ENCODE measurements at places on chromosomes 13 and 19.

DNA sequence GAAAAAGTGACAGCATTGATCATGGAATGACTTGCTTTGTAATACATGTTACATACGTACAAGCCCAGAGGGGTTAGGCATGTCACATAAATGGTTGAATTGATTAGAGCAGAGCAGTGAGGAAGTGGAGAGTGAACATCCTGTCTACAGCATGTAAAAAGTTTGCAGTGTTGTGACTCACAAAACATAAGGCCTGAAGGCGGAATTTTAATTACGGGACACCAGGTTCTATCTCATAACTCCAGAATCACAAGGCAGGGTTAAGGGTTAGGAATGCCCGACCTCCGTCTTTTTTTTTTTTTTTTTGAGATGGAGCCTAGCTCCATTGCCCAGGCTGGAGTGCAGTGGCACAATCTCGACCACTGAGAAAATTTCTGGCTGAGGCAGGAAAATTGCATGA lies 83.9 kb downstream of the MUC16 start:
- no peaks in the 10 kb centered on the region for H3K27me3 ChIP-seq
- H3K4me1 ChIP-seq, result no peaks in the 10 kb centered on the region
- no peak for DNase-seq
- H3K36me3 ChIP-seq, result peaks cover 2% of the 10 kb centered on the region
- no peak overlapping the region for H3K27ac ChIP-seq

- no peaks in the 10 kb centered on the region for H3K27me3 ChIP-seq
- H3K4me3 ChIP-seq, result no peak overlapping the region
- no peaks in the 10 kb centered on the region for H3K4me1 ChIP-seq
- no peaks in the 10 kb centered on the region for H3K36me3 ChIP-seq
- DNase-seq, result no peak
These were observed 265.3 kb downstream of the MZT1 start for GRCh38 chr13:72462166-72462565.

- H3K36me3 ChIP-seq, result no peaks in the 10 kb centered on the region
- peaks cover 50% of the 10 kb centered on the region for H3K27me3 ChIP-seq
- H3K27ac ChIP-seq, result no peak overlapping the region
- DNase-seq, result no peak
- no peaks in the 10 kb centered on the region for H3K4me1 ChIP-seq
- H3K4me3 ChIP-seq, result no peak overlapping the region
These were observed 727 bp downstream of the CNMD start for GRCh38 chr13:52738719-52739467.

- H3K27me3 ChIP-seq, result no peaks in the 10 kb centered on the region
- no peak overlapping the region for H3K4me3 ChIP-seq
- no peak overlapping the region for H3K27ac ChIP-seq
- H3K4me1 ChIP-seq, result peaks cover 42% of the 10 kb centered on the region
These were observed 169.8 kb downstream of the SHISA2 start for GRCh38 chr13:25881971-25882451.

DNA sequence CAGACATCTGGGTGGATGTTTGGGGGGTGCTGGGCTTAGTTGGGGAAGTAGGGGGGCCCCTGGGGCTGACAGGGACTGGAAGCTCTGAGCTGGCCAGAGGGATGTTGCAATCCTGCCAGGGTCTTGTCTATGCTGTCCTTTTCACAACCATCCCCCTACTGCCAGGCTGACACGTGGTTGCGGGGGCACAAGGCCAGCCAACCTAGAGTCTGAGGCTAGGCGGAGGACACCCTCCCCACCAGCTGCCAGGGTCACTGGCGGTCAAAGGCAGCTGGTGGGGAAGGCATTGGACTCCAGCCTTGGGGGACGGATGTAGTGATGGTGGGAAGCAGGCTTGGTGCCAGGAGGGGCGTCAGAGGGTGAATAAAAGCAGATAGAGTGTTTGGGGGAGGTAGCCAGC lies 1.6 kb upstream of the APOC1 start:
- H3K27me3 ChIP-seq, result peaks cover 17% of the 10 kb centered on the region
- H3K27ac ChIP-seq, result no peak overlapping the region
- H3K4me1 ChIP-seq, result peaks cover 17% of the 10 kb centered on the region
- no peak for DNase-seq
- H3K4me3 ChIP-seq, result no peak overlapping the region

DNA sequence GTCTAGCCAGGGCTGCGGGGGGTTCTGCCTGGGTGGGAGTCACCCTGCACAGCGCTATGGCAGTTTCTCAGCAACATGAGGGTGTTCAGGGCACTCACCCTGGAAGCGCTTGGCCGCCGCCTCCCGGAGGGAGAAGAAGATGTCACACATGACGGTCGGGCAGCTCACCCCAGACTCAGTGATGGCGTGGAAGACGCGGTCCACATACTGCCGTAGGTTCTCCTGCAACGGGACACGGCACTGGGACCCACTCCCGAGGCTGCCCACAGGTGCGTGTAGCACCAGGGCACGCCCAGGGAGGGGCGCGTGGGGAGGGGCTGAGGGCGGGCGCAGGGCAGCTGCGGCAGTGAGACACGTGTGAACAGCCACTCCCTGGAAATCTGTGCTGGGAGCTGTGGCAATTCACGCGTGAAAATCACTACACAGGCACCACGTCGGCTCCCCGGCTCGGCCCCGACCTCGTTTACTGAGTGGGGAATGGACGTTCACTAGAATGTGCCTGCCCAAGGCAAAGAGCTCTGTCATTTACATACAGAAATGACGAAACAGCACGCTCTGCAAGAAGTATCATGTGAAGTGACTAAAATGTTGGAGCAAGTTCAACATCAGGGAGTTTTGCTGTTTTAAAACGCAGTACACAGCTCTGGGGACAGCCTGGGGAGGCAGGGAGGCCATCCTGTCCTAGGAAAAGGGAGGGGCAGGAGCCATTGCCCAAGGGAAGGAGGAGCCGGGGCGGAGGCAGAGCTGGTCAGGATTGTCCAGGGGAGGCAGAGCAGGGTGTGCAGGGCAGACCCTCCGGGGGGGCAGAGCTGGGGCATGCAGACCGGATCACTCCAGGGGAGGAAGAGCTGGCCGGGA lies 41.5 kb upstream of the C13orf46 start:
- H3K36me3 ChIP-seq, result peaks cover 19% of the 10 kb centered on the region
- no peak overlapping the region for H3K4me3 ChIP-seq
- no peaks in the 10 kb centered on the region for H3K27me3 ChIP-seq
- no peak for DNase-seq
- H3K27ac ChIP-seq, result peak overlapping the region; percentile 60

DNA sequence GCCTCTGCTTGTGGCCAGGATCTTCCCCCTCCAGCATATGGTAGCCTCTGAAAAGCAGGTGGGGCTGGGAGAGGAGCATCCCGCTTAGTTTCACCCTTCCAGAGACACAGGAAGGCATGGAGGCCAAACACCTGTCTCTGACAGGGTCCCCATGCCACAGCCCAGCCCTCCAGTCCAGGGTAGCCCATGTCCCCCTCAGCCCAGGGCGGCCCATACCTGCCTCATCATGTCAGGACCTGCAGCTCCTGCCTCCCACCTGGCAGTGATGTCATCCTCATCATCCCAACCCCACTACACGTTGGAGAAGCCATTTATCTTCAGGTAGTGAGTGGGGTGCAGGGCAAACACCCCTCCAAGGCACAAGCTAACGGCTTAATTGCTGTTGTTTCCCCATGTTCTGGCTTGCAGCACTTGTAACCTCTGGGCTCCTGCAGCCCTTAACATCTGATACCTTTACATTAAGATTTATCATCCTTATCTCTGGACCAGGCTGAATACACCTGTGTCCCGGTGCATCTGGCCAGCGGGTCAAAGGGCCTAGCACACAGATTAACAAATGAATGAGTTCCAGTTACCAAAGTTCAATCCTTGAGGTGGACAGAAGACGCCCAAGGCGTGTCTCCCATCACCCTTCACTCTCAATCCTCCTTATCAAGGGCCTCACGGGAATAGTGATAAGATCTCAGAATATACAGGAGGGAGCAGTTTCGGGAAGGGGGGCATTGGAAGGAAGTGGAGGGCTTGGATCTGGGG lies 22.2 kb downstream of the ZNF175 start:
- peaks cover 10% of the 10 kb centered on the region for H3K36me3 ChIP-seq
- H3K4me1 ChIP-seq, result peaks cover 15% of the 10 kb centered on the region
- no peak for DNase-seq
- no peak overlapping the region for H3K27ac ChIP-seq
- no peaks in the 10 kb centered on the region for H3K27me3 ChIP-seq

GRCh38 chr13:28022848-28023518 lies 34.5 kb upstream of the URAD start:
- DNase-seq, result no peak
- H3K4me1 ChIP-seq, result peaks cover 2% of the 10 kb centered on the region
- H3K36me3 ChIP-seq, result no peaks in the 10 kb centered on the region
- H3K4me3 ChIP-seq, result no peak overlapping the region
- H3K27ac ChIP-seq, result no peak overlapping the region

- peaks cover 23% of the 10 kb centered on the region for H3K27me3 ChIP-seq
- DNase-seq, result no peak
- H3K36me3 ChIP-seq, result no peaks in the 10 kb centered on the region
- no peak overlapping the region for H3K27ac ChIP-seq
- H3K4me1 ChIP-seq, result no peaks in the 10 kb centered on the region
These were observed 56.9 kb upstream of the GTF2F2 start for GRCh38 chr13:45063261-45063860.

- no peak overlapping the region for H3K27ac ChIP-seq
- no peak for DNase-seq
- H3K27me3 ChIP-seq, result no peaks in the 10 kb centered on the region
- no peaks in the 10 kb centered on the region for H3K36me3 ChIP-seq
- H3K4me3 ChIP-seq, result no peak overlapping the region
These were observed 222.2 kb downstream of the MYO16 start for GRCh38 chr13:108851660-108852059.

GRCh38 chr19:22595918-22596341 lies 38.2 kb upstream of the ZNF492 start:
- no peaks in the 10 kb centered on the region for H3K4me1 ChIP-seq
- no peaks in the 10 kb centered on the region for H3K36me3 ChIP-seq
- no peak for DNase-seq
- H3K4me3 ChIP-seq, result no peak overlapping the region
- no peaks in the 10 kb centered on the region for H3K27me3 ChIP-seq

DNA sequence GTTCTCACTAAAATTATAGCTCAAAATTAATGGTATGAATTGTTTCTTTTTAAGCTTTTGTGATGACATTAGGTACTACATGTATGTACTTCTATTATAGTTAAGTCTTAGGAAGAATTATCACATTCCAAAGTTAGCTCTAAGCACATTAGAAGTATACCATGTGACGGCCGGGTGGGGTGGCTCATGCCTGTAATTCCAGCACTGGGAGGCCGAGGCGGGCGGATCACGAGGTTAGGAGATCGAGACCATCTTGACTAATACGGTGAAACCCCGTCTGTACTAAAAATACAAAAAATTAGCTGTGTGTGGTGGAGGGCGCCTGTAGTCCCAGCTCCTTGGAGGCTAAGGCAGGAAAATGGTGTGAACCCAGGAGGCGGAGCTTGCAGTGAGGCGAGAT lies 1265.1 kb upstream of the SPRY2 start:
- H3K4me3 ChIP-seq, result no peak overlapping the region
- no peaks in the 10 kb centered on the region for H3K27me3 ChIP-seq
- no peak overlapping the region for H3K27ac ChIP-seq
- no peaks in the 10 kb centered on the region for H3K36me3 ChIP-seq
- H3K4me1 ChIP-seq, result no peaks in the 10 kb centered on the region

DNA sequence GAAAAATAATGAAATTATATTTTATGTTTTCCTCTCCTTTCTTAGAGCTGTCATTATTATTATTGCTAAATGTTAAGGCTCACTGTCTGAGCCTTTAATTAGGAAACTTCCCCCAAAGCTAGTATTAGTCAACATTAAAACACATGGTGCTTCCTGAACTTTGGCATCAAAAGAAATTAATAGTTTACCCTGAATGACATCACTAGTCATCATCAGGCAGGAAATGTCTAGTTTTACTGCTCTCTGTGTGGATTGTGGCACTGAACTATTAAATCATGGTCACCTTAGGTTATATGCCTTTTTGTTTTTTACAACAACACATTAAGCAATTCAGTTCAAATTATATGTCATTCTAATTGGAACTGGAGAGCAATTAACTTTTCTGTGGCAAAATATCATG lies 595.5 kb downstream of the SLITRK1 start:
- no peaks in the 10 kb centered on the region for H3K4me1 ChIP-seq
- H3K36me3 ChIP-seq, result no peaks in the 10 kb centered on the region
- H3K27me3 ChIP-seq, result no peaks in the 10 kb centered on the region

GRCh38 chr19:33064458-33064791 lies 263 bp downstream of the RHPN2 start:
- peaks cover 29% of the 10 kb centered on the region for H3K27me3 ChIP-seq
- H3K4me1 ChIP-seq, result no peaks in the 10 kb centered on the region
- DNase-seq, result peak; percentile 6

GRCh38 chr19:43464134-43464775 lies 1.2 kb downstream of the LYPD3 start:
- H3K4me1 ChIP-seq, result peaks cover 33% of the 10 kb centered on the region
- peak overlapping the region; percentile 92 for H3K4me3 ChIP-seq
- DNase-seq, result no peak
- H3K27me3 ChIP-seq, result no peaks in the 10 kb centered on the region

DNA sequence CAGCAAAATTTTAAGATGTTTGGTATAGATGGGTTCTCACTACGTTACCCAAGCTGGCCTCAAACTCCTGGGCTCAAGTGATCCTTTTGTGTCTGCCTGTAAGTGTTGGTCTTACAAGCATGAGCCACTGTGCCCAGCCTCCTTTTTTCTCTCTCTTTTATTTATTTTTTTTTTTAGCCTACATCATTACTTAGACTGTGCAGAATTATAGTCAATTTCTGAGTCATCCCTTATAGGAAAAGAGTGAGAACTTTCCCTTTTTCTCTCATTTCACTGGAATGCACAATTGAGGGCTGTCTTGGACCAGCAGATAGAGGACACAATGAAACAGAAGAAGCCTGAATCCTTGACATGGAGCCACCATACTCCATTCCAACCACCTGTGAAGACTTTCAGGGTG lies 13.3 kb downstream of the TSKS start:
- H3K4me1 ChIP-seq, result no peaks in the 10 kb centered on the region
- H3K4me3 ChIP-seq, result no peak overlapping the region
- no peak for DNase-seq
- no peaks in the 10 kb centered on the region for H3K36me3 ChIP-seq
